ENCODE measurements at places on chromosomes 6 and 20.
A peak's percentile ranks its signal among the peaks of the same experiment; 100 is the strongest.

- DNase-seq = no peak
Observed at GRCh38 chr6:152922706-152923105, 60.1 kb downstream of the FBXO5 start.

GRCh38 chr20:57316795-57317201 lies 12.8 kb upstream of the SPO11 start:
- DNase-seq = no peak

- no peak for DNase-seq
Observed at GRCh38 chr6:74946961-74947360, 258.9 kb downstream of the COL12A1 start.

DNA sequence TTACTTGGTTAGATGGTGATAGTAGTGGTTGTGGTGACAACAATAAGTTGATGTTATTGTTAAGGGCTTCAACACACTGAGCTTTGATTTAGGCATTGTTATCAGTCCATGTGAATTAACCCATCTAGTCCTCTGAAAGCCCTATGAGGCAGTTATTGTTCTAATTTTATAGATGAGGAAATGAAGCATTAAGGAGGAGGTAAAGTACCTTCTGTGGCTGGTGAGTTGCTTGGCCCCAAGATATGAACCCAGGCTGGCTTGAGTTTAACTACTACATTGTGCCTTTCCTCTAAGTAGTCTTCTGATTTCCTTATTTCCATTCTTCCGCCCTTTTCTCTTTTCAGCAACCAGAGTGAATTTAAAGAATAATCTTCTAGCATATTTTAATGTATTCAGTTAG lies 81.7 kb downstream of the QKI start:
- DNase-seq = no peak

GRCh38 chr6:129508477-129509145 lies 201.4 kb downstream of the ARHGAP18 start:
- no peak for DNase-seq

DNA sequence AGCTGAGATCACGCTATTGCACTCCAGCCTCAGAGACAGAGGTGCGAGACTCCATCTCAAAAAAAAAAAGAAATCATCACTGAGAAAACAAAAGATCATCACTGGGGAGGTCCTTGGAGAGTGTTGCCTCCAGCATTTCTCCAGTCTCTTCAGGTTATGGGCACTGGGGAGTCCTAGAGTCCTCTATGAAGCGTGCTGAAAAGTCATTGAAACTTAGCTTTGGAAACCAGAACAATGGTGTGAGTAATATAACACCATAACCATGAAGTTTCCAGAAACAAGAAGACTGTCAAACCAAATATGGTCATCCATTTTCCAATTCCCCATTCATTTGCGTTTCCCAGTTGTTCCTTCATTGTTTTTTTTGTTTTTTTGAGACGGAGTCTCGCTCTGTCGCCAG lies 13.7 kb downstream of the ARMC12 start:
- no peak for DNase-seq

GRCh38 chr6:138685257-138685656 lies 88.3 kb upstream of the CCDC28A start:
- DNase-seq = no peak

- DNase-seq = peak; percentile 32
Observed at GRCh38 chr20:35561268-35561667, 19.4 kb downstream of the ERGIC3 start.

GRCh38 chr6:744666-745353 lies 51.9 kb upstream of the EXOC2 start:
- DNase-seq = no peak

DNA sequence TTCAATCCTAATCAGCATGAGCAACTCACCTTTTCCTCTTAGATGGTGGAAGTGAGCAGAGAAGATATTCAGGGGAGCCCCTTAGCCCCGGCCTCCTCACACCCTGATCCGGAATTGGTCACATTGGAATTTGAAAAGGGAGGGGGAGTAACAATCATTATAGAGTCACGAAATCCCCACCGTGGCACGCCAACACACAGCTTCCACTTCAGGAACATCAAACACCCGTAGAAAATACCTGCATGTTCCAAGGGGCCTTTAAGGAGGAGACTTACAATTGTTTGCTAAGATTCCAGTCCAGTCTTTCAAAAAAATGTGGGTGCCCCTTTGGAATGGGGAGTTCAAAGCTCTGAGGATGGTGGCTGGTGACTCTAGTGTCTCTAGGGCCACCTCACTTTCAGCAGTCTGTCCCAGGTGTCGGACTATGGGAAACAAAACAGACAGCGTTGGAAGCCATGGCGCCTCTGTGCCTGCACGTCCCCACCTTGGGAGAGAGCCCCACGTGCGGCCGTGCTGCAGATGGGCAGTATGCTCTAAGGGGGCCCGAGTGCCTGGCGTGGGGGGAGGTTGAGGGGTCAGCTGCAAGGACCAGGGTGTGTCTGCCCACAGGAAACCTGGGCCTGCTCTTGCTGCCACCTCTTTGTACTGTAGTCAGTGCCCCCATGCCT lies 2.4 kb downstream of the CD93 start:
- DNase-seq = no peak

DNA sequence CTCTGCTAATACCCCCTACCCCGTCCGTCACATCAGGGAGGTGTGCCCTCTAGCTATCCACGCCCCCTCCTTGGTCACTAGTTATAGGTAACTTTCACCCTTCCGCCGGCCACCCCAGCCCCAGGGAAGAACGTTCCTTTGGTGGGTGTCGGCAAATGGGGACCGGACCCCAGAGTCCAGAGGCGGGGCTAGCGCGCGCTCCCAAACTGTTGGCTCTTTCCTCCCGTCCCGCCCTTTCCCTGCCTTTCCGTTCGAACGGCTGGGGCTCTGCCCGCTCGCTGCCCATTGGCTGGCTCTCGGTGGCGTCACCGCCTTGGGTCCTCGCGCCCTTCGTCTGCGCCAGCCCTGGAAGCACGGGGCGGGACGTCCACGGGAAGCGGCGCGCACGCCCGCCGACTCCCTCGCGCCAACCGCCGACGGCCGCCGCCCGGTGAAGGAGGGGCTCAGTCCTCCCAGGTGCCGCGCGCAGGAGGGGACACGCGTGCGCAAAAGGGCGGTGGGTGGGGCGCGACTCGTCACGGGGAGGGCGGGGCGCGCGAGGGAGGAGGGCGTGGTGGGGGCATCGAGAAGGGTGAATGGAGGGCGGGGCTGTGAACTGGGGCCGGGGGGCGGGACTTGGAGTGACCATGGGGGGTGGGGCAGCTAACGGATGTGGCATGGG lies 634 bp upstream of the PHF1 start:
- DNase-seq = peak; percentile 98

GRCh38 chr6:39962831-39963230 lies 28.6 kb upstream of the MOCS1 start:
- no peak for DNase-seq

- DNase-seq = no peak
Observed at GRCh38 chr6:2563635-2564034, 187.1 kb downstream of the MYLK4 start.

DNA sequence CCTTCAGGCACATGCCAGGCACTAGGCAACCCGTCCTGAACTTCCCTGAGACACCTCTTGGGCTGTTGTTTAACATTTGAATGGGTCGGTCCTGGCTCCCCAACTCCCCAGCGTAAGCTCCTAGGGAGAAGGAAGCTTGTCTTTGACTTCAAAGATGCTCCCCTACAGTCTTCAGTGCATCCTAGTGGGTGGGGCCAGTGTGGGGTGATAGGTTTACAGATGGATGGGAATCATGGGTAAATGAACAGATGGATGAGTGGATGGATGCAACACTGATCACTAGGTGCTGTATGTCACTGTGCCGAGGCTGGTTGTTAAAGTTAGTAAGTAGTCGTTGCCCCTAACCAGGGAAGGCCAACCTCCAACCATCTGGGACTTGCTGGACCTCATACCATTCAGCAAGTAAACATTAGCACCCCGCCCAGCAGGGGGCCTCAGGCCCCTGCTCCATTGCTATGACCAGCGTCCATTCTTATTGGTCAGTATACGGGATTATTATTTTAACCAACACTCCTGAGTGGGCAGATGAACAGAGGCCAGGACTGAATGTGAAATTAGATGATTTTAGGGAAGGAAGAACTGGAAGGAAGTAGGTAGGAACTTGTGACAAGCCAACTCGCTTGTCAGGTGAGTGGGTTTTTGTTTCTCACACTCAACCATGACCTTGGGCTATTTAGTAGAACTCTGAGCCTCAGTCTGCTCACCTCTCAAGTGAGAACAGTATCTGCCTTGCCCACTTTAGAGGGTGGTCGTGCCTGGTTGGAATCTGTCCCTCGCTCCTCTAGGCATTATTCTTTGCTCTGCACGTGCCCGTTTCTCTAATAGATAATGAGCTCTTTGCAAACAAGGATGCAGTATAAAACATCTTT lies 82.9 kb upstream of the FOXP4 start:
- no peak for DNase-seq

- no peak for DNase-seq
Observed at GRCh38 chr6:155378724-155379123, 64.4 kb upstream of the TFB1M start.

DNA sequence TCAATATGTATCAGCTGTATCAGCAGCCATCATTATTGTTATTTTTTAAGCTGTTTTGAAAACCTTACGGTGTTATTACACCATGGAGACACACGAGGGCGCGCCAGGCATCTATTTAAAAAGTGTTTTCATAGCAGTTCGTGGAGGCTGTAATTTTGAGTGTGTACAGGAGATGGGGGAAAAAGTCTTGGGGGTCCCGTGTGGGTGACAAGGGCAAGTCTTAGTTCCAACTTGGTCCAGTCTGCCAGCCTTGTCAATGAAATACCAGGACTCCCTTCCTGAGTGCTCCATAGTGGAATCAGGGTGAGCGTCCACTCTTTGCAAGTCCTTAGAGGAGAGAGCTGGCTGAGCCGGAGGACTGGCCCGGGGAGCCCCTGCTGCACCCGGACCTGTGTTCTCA lies 43.3 kb downstream of the SLC2A10 start:
- DNase-seq = peak; percentile 65

- no peak for DNase-seq
Observed at GRCh38 chr20:3121271-3121911, 36.9 kb upstream of the AVP start.

DNA sequence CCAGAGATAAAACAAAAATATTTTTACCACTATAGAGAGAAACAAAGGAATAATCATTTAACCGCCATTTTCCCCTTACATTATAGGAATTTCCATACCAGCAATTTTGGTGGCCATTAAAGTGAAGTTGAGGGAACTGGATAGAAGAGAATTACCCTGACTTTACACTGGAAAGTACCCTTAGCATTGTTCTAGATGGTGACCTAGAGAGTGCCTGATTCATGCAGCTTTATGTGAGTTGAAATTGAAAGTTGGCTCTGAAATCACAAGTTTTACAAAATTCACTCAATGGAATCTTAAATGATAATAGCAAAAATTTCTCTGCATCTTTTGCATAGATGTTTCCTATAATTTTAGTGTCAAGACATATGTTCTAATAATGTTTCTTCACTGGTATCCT lies 55.7 kb upstream of the PREP start:
- DNase-seq = no peak

DNA sequence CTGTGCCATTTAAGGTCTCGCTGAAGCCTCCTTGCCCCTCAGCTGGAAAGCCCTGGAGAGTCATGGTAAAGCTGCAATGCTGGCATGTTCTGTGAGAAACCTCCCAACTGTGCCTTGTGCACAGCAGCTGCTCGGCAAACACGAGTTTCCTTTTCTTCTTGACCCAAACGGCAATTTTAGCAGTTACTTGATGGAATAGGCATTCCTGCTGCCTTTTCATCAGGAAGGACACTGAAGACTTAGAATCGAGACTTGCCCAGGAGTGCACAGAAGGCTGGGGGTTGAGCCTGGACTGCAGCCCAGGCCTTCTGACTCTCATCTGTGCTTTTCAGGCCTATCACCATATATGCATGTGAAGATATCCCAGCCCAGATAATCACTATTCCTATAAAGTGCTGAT lies 28.7 kb upstream of the CLDN20 start:
- DNase-seq = no peak

GRCh38 chr6:89818977-89819335 lies 638 bp downstream of the MDN1 start:
- DNase-seq = no peak

DNA sequence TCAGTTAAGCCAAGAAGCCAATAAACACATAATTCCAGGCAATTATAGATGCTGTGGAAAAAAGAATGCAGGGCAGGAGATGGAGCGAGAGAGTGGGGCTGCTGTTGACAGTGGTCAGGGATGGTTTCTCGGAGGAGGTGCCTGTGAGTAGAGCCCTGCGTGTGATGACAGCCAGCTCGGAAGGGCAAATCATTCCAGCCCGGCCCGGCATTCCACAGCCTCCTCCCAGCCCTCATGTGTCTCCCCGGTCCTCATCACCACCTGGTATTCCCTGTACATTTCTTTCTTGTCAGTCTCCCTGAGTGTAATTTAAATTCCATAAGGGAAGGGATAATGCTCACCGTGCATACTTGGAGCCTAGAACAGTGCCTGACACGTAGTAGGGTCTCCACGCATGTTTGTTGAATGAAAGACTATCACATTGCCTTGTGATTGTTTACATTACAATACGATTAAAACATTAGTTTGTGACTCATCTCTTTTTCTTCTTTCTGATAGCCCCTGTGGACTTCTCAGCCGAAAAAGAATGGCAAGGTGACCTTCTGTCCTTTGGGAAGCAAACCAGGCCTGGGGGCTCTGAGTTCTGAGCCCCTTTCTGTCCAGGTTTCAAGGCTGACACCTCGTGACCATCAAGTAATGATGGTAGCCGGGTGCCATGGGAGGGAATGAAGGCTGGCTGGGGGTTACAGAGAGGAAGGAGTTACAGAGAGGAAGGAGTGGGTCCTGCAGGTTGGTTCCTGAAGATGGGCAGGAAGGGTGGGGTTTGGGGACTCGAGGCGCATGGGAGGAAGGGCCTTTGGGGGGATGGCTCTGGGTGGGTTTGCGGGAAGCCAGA lies 379.5 kb upstream of the SULF2 start:
- DNase-seq = no peak

DNA sequence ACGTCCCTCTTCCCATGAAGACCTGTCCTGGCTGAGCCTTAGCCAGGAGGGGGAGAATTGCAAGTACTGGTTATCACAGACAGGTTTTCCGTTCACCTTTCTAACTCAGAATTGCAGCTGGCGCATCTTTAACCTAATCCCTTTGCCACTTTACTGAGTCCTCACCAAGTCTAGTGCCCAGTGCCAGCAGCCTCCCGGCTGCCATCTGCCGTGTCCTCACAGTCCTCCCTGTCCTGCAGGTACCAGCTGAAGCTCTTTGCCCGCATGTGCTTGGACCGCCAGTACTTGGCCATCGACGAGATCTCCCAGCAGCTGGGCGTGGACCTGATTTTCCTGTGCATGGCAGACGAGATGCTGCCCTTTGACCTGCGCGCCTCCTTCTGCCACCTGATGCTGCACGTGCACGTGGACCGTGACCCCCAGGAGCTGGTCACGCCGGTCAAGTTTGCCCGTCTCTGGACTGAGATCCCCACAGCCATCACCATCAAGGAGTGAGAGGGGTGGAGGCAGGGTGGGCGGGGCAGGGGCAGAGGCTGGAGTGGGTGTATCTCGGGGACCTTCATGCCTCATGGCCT lies 41.3 kb downstream of the UQCC2 start:
- no peak for DNase-seq

- no peak for DNase-seq
Observed at GRCh38 chr6:74749211-74750147, 456.4 kb downstream of the COL12A1 start.
